PC-3 (cell line): ENCODE measurements at places on chromosomes 6 and 20. TPM values are rescaled to one million over a fixed set of nuclear protein-coding genes. Genes with fewer than 3 reads are reported as not detected.

Gene CD40
- 4.6 and 5.0 TPM in 2 replicates for total RNA-seq

Gene CCN6
- not detected in 2 replicates for total RNA-seq

Gene CST7
- total RNA-seq = not detected in 2 replicates

GRCh38 chr6:139429580-139430145, 55.2 kb upstream of the CITED2 start:
- H3K36me3 ChIP-seq = no peaks in the 10 kb centered on the region
- H3K4me3 ChIP-seq = no peak overlapping the region
- DNase-seq = no peak
- H3K27me3 ChIP-seq = no peaks in the 10 kb centered on the region

DNA sequence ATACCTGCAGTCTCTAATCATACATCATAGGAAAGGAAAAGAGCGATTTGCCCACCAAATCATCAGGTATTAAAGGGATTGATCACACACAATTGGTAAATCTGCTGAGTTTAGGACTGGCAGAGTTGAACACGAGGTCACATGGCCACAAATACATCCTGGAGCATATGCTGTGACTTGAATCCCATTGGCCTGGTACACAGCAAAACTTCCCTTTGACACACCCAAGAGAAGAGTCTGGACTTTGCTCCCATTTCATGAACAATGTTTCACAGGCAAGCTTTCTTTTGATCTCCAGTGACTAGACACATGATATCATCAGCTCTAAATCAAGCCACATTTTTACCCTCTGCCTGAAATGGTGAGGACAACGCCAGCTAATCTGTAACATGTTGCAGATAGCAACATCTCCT, 117.9 kb downstream of the ISM1 start:
- H3K4me1 ChIP-seq = peaks cover 8% of the 10 kb centered on the region; the same call in 1 of the 2 replicates
- H3K4me3 ChIP-seq = no peak overlapping the region
- H3K36me3 ChIP-seq = no peaks in the 10 kb centered on the region
- H3K27ac ChIP-seq = no peak overlapping the region

- DNase-seq = peak; percentile 85
- H3K27me3 ChIP-seq = no peaks in the 10 kb centered on the region
- H3K36me3 ChIP-seq = no peaks in the 10 kb centered on the region
- H3K27ac ChIP-seq = peak overlapping the region; percentile 53
- H3K4me1 ChIP-seq = peaks cover 27% of the 10 kb centered on the region
- no peak overlapping the region for H3K4me3 ChIP-seq
Observed at GRCh38 chr6:153048631-153049030, 46.1 kb upstream of the MTRF1L start.

GRCh38 chr6:64482631-64483030, 847.0 kb downstream of the PHF3 start:
- no peak overlapping the region for H3K27ac ChIP-seq
- H3K4me1 ChIP-seq = no peaks in the 10 kb centered on the region
- DNase-seq = no peak

- DNase-seq = no peak
- H3K4me3 ChIP-seq = no peak overlapping the region
- H3K36me3 ChIP-seq = no peaks in the 10 kb centered on the region
- H3K4me1 ChIP-seq = no peaks in the 10 kb centered on the region
- no peak overlapping the region for H3K27ac ChIP-seq
Observed at GRCh38 chr6:10093282-10093681, 321.6 kb downstream of the TFAP2A start.

DNA sequence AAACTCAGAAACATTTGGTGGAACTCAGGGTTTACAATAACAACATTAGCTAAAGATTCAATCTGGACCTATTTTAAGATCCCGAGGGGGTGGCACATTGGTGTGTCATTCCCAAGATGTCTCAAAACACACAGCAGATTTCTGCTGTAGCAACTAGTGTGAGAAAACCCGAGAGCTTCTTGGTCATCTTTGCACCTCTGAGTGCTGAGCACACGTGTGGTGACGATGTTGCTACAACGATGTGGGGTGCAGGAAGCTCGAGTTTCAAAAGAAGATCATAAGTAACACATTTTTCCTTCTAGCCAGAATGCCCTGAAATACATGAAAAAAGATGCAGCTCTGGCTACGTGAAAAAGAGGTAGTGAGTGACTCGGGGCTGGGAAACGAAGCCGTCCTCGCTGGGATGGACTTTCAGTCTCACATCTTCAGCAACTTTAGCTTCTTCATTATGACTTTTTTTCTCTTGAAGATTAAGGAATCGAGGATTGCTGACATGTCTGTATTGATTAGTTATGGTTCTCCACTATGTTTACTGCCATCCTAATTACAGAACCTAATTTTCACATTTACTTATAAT, 1.5 kb downstream of the RAMACL start:
- no peaks in the 10 kb centered on the region for H3K27me3 ChIP-seq
- H3K27ac ChIP-seq = no peak overlapping the region
- no peaks in the 10 kb centered on the region for H3K36me3 ChIP-seq
- DNase-seq = no peak
- no peaks in the 10 kb centered on the region for H3K4me1 ChIP-seq
- no peak overlapping the region for H3K4me3 ChIP-seq

- no peak overlapping the region for H3K4me3 ChIP-seq
- no peaks in the 10 kb centered on the region for H3K27me3 ChIP-seq
- H3K4me1 ChIP-seq = peaks cover 13% of the 10 kb centered on the region; the same call in 1 of the 2 replicates
- peaks cover 23% of the 10 kb centered on the region; the same call in 1 of the 2 replicates for H3K36me3 ChIP-seq
Observed at GRCh38 chr20:63274381-63275228, 2.0 kb downstream of the ARFGAP1 start.

GRCh38 chr6:146892283-146892612, 293.5 kb downstream of the ADGB start:
- no peak for DNase-seq
- H3K36me3 ChIP-seq = no peaks in the 10 kb centered on the region
- no peaks in the 10 kb centered on the region for H3K27me3 ChIP-seq
- H3K4me3 ChIP-seq = no peak overlapping the region
- H3K27ac ChIP-seq = no peak overlapping the region

GRCh38 chr20:34954904-34955230, 739 bp downstream of the GSS start:
- H3K27ac ChIP-seq = peak overlapping the region; percentile 67
- H3K36me3 ChIP-seq = peaks cover 4% of the 10 kb centered on the region; the same call in 1 of the 2 replicates
- H3K27me3 ChIP-seq = no peaks in the 10 kb centered on the region
- H3K4me3 ChIP-seq = peak overlapping the region; percentile 76

DNA sequence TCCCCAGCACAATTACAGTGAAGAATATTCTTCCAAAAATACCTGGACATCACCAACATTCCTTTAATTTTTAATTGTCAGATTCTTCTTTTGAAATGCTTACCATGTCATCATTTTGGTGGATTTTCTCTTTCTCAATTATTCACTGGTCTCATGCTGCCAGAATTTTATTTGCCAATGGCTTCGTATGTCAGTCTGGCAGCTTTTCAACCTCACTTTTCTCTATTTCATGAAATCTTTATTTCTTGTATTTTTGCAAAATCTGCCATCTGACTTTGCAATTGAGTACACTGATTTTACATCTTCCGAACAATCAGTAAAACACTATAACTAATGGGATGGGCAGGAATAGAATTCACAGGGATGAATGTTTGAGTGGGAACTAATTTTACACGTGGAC, 84.1 kb downstream of the BTBD9 start:
- no peak overlapping the region for H3K4me3 ChIP-seq
- DNase-seq = no peak
- peaks cover 13% of the 10 kb centered on the region; the same call in 1 of the 2 replicates for H3K4me1 ChIP-seq
- H3K27me3 ChIP-seq = no peaks in the 10 kb centered on the region

DNA sequence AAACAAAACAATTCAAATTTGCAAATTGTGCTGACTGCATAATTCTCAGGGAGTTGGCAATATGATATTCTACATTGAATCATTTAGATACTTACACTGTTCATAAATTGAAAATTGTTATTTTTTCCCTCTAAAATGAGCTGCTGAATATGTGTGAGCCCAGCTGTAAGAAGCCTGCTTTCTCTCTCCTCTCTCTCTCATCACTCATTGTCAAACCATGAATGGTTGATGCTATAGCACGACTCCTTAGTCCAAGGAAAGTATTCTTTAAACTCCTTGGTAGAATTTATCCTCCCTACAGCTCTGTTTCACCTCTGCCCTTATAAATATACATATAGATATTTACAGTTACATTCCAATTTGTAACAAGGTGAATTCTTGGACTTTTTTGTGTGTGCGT, 116.4 kb upstream of the POU3F2 start:
- no peaks in the 10 kb centered on the region for H3K4me1 ChIP-seq
- no peak for DNase-seq
- H3K27me3 ChIP-seq = peaks cover 47% of the 10 kb centered on the region
- H3K36me3 ChIP-seq = no peaks in the 10 kb centered on the region

DNA sequence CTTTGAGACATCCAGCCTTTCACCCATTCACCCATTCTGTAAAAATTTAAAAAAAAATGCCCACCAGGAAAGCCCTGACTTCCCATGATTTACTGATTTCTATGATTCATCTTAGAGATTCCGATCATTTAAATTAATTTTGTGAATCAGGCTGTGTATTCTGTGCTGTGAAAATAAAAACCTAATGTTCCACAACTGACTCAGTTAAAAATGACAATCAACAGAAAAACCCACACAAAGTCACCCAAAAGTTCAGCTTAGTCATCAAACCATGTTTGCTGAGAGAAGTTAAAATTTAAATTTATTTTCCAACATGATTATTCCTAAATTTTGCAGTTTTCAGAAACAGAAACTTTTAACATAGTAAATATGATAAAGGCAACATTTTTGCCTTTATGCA, 509.9 kb downstream of the TENT5A start:
- H3K27ac ChIP-seq = no peak overlapping the region
- no peak for DNase-seq
- no peaks in the 10 kb centered on the region for H3K27me3 ChIP-seq

- no peak overlapping the region for H3K4me3 ChIP-seq
- peak; percentile 32 for DNase-seq
- no peaks in the 10 kb centered on the region for H3K4me1 ChIP-seq
Observed at GRCh38 chr6:136137008-136137692, 113.0 kb downstream of the MTFR2 start.

- no peak overlapping the region for H3K4me3 ChIP-seq
- peaks cover 29% of the 10 kb centered on the region for H3K4me1 ChIP-seq
- no peaks in the 10 kb centered on the region for H3K27me3 ChIP-seq
- no peaks in the 10 kb centered on the region for H3K36me3 ChIP-seq
Observed at GRCh38 chr20:38602185-38602581, 574 bp downstream of the ARHGAP40 start.

DNA sequence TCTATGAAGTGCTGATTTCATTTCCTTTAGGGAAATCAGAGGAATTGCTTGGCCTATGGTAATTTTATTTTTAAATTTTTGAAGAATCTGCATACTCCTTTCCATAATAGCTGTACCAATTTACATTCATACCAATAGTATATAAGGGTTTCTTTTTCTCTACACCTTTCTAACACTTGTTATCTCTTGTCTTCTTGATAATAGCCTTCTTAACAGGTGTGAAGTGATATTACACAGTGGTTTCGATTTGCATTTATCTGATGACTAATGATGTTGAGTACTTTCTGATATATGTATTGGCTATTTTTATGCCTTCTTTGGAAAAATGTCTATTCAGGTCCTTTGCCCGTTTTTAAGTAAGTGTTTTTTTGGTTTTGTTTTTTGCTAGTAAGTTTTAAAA, 40.8 kb downstream of the SMAP1 start:
- H3K4me3 ChIP-seq = no peak overlapping the region
- no peaks in the 10 kb centered on the region; the same call in 1 of the 2 replicates for H3K4me1 ChIP-seq
- no peak overlapping the region for H3K27ac ChIP-seq
- DNase-seq = no peak
- H3K36me3 ChIP-seq = no peaks in the 10 kb centered on the region
- H3K27me3 ChIP-seq = no peaks in the 10 kb centered on the region

DNA sequence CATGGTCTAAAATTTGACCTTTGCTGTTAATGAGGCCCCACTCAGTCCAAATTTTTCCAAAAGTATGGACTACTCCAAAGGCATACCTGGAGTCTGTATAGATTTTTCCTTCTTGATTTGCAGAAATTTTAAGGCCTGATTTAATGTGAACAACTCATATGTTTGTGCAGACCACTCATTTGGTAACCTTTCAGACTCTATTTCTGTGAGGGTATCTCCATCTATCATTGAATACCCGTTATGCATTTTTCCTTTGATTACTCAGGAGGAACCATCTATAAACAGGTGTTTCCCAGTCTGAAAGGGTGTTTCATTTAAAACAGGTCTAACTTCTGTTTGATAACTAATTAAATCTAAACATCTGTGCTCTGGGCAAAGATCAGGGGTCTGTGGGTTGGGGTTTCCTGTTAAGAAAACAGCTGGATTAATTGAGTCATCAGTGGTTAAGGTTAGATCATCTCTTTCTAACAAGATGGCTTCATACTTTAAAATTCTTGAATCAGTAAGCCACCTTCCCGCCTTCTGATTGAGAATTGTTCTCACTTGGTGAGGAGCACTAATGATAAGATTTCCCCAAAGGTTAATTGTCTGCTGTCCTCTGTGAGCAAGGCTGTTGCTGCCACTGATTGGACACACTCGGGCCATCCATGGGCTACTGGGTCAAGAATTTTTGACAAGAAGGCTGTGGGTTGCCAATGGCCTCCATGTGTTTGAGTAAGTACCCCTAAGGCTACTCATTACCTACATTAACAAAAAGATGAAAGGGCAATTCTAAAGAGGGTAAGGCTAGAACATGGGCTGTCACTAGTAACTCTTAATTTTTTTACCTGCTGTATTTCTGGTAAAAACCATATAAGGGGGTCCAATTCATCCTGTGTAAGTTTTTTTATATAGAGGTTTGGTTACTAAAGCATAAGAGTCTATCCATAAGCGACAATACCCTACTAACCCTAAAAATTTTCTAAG, 24.1 kb downstream of the HLA-B start:
- no peak for DNase-seq
- no peaks in the 10 kb centered on the region for H3K4me1 ChIP-seq
- no peaks in the 10 kb centered on the region for H3K36me3 ChIP-seq

DNA sequence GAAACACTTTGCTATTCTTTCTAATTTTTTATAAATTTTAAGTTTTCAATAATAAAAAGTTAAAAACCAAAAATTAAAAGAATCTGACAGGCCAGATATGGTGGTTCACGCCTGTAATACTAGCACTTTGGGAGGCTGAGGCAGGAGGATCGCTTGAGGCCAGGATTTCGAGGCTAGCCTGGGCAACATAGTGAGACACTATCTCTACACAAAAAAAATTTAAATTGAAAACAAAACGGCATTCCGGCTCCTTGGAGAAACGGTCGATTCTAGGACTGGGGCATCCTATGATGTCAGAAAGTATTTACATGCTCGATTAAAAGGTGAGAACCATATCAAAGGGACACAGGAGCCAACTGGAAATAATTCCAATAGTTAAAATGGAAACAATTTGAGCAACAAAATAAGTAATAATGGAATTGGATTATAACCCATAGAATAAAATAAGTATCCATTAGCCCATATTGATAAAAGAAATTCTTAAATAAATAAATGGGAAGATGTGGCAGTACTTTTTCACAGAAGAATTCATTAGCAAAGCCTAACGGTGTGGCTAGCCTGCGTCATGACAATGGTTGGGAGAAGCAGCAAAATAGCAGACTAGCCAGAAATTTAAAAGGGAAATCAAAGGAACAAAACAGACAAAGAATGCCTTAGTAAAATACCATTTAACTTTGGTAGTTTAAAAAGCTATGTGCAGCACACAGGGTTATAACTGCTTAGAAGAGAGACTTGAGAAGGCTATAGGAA, 21.3 kb downstream of the HLA-E start:
- H3K27me3 ChIP-seq = no peaks in the 10 kb centered on the region
- H3K4me3 ChIP-seq = no peak overlapping the region
- no peak overlapping the region for H3K27ac ChIP-seq
- no peak for DNase-seq
- H3K36me3 ChIP-seq = no peaks in the 10 kb centered on the region
